ENCODE measurements at places on chromosomes 5 and 9.

DNA sequence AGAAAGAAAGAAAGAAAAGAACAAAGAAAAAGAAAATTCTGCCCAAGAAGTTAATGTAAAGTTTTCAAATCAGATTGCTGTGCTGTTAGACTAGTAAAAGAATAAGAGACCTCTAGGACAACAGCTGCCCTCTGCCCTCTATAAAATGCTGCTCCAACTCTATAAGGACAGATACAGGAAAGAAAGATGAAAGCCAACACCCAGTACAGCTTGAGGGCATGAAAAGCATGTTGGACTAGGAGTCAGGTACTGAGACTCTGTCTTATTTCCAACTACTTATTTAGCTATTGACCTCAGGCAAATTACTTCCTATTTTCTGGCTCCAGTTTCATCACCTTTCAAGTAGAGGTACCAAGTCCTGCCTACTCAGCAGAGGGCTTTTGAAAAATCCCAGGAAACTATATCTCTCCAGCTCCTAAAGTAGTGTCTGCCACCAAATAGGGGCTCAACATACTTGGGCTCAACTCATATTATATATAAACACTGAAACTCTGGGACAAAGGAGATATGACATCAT, 5.7 kb downstream of the HBEGF start:
- DNase-seq, result no peak

DNA sequence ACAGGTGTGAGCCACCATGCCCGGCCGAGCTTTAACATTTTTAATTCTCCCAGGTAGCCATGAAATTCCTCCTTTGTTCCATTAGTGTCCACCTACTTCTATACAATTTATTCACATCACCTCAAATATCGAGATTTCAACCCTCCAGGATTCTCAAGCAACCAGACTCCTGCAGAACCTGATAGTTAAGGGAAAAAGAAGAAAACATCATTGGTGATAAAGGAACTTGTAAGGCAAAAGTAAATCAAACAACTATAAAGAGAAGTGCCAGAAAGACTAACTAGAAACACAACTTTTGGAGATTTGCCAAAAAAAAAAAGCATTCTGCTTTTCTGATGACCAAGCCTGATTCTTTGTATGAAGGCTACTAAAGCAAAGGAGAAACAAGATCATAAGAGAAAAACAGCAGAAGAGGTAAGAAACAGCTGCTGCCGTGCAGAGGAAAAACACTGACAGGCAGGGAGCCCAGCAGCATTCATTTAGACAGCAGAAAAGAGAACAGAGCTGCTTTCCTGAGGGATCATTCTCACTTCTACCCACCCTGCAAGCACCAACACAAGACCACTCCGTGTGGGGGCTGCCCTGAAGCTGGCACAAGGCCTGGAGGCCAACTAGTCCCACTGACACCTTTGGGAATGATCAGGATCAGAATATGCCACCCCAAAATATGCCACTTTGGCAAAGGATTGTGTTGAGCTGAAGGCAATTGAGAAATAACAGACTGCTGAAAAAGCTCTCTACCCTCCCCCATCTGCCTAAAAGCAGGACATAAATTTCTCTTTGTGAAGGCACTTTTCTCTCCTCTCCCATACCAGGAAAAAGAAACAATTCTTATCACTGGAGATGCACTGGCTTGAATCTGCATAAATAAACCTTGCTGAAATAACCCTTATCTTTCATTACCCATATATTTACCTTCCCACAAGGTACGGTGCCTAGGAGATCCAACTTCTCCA, 75.1 kb downstream of the ALDH7A1 start:
- peak; percentile 60 for DNase-seq

GRCh38 chr9:69757996-69758675, 1.7 kb downstream of the PTAR1 start:
- peak; percentile 70 for DNase-seq

GRCh38 chr9:124743686-124744348, 27.3 kb downstream of the NR6A1 start:
- DNase-seq, result no peak

GRCh38 chr5:763998-764781, 20.3 kb downstream of the ZDHHC11B start:
- DNase-seq, result no peak

Measured in fibroblast of the aortic adventitia (primary cell).